ENCODE measurements at places on chromosomes 3 and 15.

DNA sequence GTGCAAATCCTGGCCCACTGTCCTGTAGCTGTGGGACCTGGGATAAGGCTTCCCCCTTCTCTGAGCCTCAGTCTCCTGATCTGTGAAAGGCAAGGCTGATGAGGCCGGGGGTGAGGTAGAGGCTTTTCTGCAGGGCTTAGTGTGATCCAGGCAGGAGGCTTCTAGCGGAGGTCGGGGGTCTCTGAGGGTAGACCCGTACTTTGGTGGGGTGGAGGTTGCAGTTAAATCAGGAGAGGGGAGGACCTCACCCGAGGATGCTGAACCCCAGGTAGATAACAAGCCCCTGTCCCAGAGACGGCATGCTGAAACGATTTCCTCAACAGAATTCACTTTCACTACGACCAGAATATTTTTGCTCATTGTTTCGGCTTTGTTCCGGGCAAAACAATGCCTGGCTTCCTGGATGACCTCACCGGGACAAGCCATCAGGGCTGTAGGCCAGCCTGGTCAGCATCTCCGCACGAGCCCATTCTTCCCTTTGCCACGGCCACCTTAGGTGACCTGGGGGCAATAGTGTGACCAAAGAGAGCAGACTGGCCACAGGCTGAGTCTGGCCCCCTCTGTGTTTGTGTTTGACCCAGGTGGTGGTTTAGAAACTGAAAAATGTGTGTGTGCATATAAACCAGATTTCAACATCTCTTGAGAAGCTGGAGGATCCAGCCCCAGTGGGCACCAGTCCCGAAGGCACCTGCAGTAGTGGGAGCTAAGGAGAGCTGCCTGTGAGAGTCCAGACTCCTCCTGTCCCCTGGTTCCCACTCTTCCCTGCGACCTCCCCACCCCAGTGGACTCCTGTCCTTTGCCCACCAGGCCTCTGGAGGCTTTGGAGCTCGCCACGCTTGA lies 33.0 kb downstream of the SLC6A6 start:
- DNase-seq, result no peak

DNA sequence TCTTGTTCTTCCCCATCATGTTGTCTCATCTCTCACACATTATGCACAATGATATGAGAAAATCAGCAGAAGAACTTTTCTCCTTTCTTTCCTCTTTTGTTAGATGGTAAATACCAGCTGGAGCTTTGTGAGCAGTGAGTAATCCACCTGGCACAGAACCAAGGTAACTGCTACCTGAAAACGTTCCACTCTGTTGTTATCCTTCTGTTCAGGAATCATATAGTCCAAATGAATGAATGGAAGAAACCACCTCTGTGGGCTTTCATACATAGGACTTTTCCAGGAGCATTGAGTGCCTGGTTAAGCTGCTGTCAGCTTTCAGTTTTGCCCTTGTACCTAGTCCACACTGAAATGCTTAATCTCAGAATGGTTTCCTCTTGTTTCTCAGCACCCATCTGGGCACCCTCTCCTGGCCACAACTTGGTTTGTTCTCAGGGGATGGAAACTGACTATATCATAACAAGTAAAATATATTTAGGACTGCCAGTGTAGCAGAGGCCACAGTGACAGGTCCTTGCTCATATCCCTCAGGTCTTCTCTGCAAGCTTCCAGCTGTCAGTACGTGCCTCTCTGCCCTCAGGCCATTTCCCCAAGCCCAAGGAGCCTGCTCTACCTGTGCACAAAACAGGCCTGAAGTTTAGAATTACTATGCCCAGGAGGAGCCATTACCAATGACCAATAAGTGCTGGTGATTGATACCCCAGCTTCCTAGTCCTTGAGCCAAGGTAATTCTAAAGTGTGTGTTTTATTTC lies 23.5 kb upstream of the SLC4A7 start:
- no peak for DNase-seq

DNA sequence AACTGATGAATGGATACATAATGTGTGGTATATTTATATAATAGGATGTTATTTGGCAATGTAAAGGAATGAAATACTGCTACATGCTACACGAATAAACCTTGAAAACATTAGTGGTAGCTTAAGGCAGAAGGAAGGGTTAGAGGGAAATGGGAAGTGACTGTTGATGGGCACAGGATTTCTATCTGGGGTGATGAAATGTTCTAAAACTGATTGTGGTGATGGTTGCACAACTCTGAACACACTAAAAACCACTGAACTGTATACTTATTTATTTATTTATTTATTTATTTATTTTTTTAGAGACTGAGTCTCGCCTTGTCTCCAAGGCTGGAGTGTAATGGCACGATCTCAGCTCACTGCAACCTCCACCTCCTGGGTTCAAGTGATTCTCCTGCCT lies 24.8 kb upstream of the SHISA5 start:
- DNase-seq, result no peak

GRCh38 chr3:38146504-38146903 lies 8.0 kb downstream of the MYD88 start:
- no peak for DNase-seq

- DNase-seq, result no peak
Observed at GRCh38 chr3:133514418-133514817, 59.1 kb upstream of the CDV3 start.

GRCh38 chr15:35991386-35991785 lies 445.4 kb upstream of the DPH6 start:
- no peak for DNase-seq

GRCh38 chr15:96122077-96123027 lies 208.1 kb upstream of the NR2F2 start:
- peak; percentile 16 for DNase-seq

DNA sequence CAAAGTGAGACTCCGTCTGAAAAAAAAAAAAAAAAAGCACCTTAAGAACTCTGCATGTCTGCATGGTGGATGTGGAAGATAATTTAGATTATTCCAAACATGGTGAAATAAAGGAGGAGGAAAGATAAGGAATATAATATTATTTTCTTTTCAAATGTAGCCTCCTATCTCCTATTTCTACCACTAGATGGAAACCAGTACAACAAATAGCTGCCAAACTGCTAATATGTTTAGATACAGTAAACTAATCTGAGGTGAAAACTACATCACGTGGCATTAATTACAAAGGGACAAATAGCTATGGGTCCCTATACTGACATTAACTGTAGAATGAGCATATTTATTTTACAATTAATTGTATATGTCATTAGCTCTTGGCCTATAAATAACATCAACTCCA lies 197.8 kb downstream of the TBC1D5 start:
- peak; percentile 21 for DNase-seq

- no peak for DNase-seq
Observed at GRCh38 chr3:175980486-175981090, 1121.5 kb downstream of the NAALADL2 start.

DNA sequence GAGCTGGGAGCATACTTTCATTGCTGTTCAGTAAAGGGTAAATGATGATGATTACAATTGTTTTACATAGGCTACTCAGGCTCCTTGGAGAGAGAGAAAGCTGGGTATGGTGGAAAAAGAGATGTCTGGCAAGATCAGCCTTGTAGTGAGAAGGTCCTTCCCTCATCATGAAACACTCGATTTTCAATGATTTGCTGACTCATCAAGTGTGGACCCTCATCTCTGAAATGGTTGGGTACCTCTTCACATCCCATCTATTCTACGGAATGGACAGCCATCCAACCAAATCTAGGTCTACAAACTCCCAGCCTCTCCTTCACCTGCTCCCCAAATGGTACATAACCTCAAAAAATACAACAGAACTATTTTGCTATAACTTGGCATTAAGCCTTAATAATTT lies 370.5 kb upstream of the WNT5A start:
- no peak for DNase-seq

GRCh38 chr3:108146139-108146538 lies 55.3 kb upstream of the CD47 start:
- no peak for DNase-seq

DNA sequence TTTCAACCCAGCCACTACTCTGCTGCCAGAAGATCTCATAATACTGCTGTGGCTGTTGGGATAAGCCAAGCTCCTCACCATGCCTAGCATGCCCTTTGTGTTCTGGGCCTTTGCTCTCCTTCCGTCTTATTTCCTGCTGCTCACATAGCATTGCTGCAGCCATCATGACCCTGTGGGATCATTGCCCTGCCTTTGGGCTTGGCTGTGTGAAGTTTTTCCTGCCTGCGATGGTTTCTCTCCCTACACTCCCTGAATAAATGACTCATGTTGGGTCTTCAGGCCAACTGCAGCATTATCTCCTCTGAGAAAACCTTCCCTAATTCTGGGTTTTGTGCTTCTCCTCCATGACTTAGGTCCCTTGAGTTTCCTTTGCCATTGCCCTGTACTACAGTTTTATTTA lies 20.8 kb upstream of the TRA2B start:
- DNase-seq, result no peak

DNA sequence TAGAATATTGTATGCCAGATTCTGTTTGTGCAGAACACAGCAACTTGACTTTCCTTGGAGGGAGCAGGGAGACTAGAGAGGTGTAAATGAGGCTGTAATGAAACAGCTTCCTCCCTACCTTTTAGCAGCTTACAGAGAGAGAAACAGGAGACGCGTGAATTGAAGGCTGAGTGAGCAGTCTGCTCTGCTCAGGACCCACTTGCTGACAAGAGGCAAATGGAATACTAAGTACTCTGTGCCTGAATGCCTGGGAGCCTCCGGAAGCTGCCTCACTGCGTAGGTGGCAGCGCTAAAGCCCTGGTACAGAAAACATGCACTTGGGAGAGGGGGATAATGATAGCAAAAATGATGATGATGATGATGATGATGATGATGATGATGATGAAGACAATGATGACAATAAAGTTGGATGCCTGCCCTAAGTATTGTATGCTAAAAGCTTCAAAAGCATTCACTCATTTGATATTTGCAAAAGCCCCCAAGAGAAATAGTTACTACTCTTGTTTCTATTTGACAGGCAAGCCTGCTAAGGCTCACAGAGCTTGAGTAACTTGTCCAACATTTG lies 548.9 kb downstream of the NTRK3 start:
- no peak for DNase-seq

- no peak for DNase-seq
Observed at GRCh38 chr3:8283193-8283592, 218.4 kb upstream of the LMCD1 start.

GRCh38 chr15:41603941-41604911 lies 45.2 kb downstream of the TYRO3 start:
- DNase-seq, result peak; percentile 82

- no peak for DNase-seq
Observed at GRCh38 chr3:157369727-157370421, 66.8 kb upstream of the PTX3 start.

GRCh38 chr15:72825829-72826228 lies 42.3 kb upstream of the ADPGK start:
- no peak for DNase-seq

- DNase-seq, result peak; percentile 61
Observed at GRCh38 chr3:153595186-153595815, 433.3 kb downstream of the RAP2B start.

GRCh38 chr3:36373084-36373483 lies 7.2 kb upstream of the STAC start:
- DNase-seq, result peak; percentile 0

- no peak for DNase-seq
Observed at GRCh38 chr3:114799816-114800215, 347.3 kb downstream of the ZBTB20 start.

GRCh38 chr15:27459836-27460235 lies 488.9 kb downstream of the GABRG3 start:
- DNase-seq, result no peak

DNA sequence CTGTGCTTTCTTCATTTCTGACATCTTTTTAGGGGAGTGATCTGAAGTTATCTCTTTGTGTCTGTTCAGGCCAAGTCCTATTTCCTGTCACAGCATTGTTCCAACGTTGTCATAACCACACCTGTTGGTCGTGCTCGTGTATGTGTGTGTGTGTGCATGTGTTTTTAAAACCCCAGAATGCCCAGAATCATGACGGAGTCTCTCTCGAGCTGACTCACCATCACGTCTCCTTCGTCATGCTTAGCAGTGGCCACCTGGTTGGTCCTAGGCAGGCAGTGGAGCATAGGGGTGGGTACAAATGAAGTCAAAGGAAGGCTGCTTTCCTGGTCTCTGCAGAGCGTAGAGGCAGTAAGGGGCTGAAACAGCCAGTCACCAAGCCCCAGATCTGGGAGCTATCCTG lies 126.8 kb upstream of the ABHD17C start:
- DNase-seq, result no peak
